ENCODE measurements at places on chromosomes 5 and 9.

DNA sequence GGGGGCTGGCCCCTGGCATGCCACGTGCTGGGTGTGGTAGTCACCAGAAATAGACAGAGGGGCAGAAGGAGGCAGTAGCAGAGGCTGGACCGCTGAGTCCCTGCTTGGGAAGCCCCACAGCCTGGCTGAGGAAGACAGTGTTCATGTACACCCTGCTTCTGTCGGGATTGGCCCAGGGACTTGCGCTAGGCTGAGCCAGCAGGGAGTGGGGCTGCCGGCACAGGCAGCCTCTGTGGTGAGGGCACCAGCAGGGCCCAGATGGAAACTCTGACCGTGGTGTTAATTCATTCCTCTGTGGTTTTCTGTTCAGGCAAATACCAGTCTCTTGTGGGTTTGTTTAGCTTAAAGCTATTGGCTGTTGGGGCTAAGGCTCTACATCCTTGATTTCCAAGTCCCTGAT is 108.6 kb upstream of the RAD23B start:
- H3K27ac ChIP-seq: no peak overlapping the region
- no peaks in the 10 kb centered on the region for H3K4me1 ChIP-seq
- no peak overlapping the region for H3K4me3 ChIP-seq
- no peaks in the 10 kb centered on the region for H3K36me3 ChIP-seq

DNA sequence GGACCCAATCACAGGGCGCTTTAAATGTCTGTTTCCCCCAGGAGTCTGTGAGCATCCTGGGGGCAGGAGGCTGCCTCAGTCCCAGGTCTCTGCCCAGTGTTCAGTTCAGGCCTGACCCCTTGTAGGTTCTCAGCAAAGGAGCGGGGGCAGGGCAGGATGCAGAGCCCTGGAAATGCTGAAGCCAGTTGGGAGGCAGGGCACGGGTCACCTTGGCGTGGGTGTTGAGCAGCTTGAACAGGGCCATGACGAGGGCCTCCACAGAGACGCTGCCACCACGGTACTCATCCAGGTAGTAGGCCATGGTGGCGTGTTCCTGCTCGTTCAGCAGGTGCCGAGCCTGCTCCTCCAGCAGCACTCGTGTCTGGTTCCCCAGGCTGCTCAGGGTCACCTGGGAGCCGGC is 36.3 kb upstream of the AKNA start:
- H3K4me3 ChIP-seq: no peak overlapping the region
- no peak for DNase-seq
- H3K27me3 ChIP-seq: no peaks in the 10 kb centered on the region

DNA sequence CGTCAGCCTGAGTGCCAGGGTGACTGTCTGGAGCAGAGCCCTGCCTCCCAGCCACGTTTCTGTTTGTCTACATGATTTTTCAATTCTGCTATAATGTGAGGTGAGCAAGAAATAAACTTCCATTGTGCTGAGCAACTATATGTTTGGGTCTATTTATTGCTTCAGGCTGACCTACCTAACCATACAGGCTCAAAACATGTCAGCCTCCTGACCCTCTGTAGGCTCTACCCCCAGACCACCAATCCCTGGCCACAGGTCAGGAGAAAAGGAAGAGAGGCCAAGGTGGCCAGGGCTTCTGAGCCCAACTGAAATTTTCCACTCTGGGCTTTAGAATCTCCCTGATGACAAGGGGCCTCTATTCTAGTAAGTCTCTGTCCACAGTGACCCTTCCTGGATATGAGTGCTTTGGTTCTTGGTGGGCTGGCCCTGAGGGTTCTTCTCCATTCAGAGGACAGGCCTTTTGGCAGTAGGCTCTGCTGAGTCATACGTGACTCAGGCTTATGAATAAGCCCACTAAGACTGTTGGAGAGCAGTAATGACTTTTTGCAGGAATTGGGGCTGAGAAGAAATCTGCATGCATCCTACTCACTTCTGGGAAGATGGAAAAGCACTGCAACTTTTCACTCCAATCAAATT is 117.2 kb upstream of the TBCA start:
- H3K36me3 ChIP-seq: no peaks in the 10 kb centered on the region
- H3K27me3 ChIP-seq: no peaks in the 10 kb centered on the region
- H3K4me3 ChIP-seq: no peak overlapping the region
- no peak for DNase-seq
- no peak overlapping the region for H3K27ac ChIP-seq

DNA sequence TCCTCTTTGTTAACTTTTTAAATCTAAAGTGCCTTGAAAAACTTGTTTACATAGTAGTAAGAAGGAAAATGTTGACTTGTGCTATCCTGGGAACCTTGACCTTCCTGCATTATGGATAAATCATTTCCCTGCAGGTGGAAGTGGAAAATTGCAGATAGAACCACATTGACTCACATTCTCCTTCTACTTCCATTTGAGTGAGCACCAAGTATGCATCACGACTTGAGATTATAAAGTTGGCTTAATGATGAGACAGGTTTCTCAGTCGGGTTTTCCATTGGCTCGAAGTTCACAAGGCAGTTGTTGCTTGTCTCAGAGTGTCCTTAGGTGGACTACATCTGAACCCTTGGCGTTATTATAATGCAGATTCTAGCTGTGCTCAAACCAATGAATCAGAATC is 39.9 kb downstream of the DOCK8 start:
- H3K36me3 ChIP-seq: no peaks in the 10 kb centered on the region
- H3K4me1 ChIP-seq: no peaks in the 10 kb centered on the region
- DNase-seq: no peak
- no peak overlapping the region for H3K4me3 ChIP-seq
- no peaks in the 10 kb centered on the region for H3K27me3 ChIP-seq

DNA sequence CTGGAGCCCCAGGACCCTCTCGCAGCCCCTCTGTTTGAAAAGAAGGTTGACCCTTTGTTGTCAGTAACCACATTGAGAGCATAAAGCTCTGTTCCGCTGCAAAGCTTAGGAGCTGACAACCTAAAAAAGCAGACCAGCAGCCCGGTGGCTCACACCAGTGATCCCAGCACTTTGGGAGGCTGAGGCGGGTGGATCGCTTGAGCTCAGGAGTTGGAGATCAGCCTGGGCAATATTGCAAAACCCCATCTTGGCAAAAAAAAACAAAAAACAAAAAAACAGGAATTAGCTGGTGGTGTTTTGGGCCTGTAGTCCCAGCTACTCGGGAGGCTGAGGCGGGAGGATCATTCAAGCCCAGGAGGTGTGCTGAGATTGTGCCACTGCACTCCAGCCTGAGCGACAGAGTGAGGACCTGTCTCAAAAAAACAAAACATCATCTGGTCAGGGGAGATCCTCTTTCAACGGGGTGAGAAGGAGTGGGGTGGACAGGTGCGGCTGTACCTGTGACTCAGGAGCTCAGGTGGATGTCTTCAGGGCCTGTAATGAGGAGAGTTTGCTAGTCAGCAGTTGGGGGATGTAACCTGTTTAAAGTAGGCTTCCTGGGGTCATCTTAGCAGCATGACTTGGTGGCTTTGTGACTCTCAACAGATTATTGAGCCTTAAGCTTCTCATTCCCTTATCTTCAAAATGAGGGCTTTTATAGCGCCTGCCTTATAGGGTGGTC is 694 bp upstream of the REEP2 start:
- DNase-seq: no peak
- peak overlapping the region; percentile 66 for H3K4me3 ChIP-seq
- peaks cover 6% of the 10 kb centered on the region for H3K4me1 ChIP-seq
- H3K36me3 ChIP-seq: peaks cover 10% of the 10 kb centered on the region

- no peak overlapping the region for H3K4me3 ChIP-seq
- H3K27me3 ChIP-seq: no peaks in the 10 kb centered on the region
- no peak overlapping the region for H3K27ac ChIP-seq
- H3K4me1 ChIP-seq: no peaks in the 10 kb centered on the region
- DNase-seq: no peak
Measured at GRCh38 chr5:72145348-72145747, 38.1 kb downstream of the MAP1B start.

GRCh38 chr9:124221676-124222075 is 36.1 kb upstream of the NEK6 start:
- H3K4me3 ChIP-seq: no peak overlapping the region
- no peaks in the 10 kb centered on the region for H3K4me1 ChIP-seq
- no peak overlapping the region for H3K27ac ChIP-seq

- no peaks in the 10 kb centered on the region for H3K27me3 ChIP-seq
- no peak for DNase-seq
- no peak overlapping the region for H3K4me3 ChIP-seq
- H3K27ac ChIP-seq: no peak overlapping the region
Measured at GRCh38 chr9:113454914-113455761, 8.4 kb upstream of the RGS3 start.

DNA sequence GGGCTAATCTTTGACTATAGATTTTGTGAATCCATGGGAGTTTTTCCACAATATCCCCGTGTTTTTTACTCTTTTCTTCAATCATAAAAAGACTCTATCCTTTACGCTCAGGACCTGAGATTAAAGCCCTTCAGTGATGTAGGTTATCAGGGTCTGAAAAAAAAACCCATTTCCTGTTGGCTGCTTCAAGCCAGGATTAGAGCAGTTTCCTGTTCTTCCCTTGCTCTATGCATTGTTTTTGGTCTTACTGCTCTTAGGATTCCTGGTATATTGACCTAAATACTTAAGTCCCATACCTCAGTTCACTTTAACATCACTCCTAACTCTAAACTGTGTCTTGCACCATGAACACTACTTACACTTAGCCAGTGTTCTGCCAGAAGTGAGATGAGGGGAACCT is 319.3 kb upstream of the CHD1 start:
- no peak for DNase-seq
- H3K27me3 ChIP-seq: no peaks in the 10 kb centered on the region
- no peak overlapping the region for H3K27ac ChIP-seq
- H3K4me1 ChIP-seq: no peaks in the 10 kb centered on the region
- no peak overlapping the region for H3K4me3 ChIP-seq

GRCh38 chr9:33175649-33176325 is 8.7 kb upstream of the B4GALT1 start:
- no peaks in the 10 kb centered on the region for H3K4me1 ChIP-seq
- H3K4me3 ChIP-seq: no peak overlapping the region
- DNase-seq: no peak

DNA sequence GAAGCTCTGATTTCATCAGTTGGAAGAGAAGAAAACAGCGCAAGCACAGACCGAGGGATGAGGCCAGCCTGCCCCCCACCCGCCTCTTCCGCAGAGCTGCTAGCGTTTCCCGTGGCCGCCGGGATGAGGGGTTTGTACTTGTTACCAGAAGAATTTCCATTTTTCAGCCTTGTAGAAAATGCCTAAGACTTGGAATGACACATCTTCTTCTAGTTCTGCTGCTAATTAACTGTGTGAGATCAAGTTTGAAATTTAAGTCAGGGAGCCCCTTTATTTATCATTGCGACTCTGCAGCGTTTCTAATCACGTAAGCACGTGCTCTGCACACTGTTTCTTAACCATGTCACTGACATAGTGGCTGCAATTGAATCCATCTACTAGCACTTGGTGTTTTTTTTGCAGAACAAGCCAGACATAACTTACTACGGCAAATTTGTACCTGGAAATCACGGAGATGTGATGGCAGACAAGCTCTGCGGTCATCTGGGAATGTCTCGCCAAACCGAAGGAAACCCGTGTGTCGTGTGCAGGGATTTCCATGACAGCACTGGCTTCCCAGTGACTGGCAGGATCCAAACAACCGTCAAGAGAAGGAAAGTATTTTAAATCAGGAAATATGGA is 41.8 kb upstream of the ROR2 start:
- H3K27me3 ChIP-seq: no peaks in the 10 kb centered on the region
- no peak overlapping the region for H3K4me3 ChIP-seq
- no peaks in the 10 kb centered on the region for H3K4me1 ChIP-seq
- H3K36me3 ChIP-seq: no peaks in the 10 kb centered on the region
- DNase-seq: no peak

DNA sequence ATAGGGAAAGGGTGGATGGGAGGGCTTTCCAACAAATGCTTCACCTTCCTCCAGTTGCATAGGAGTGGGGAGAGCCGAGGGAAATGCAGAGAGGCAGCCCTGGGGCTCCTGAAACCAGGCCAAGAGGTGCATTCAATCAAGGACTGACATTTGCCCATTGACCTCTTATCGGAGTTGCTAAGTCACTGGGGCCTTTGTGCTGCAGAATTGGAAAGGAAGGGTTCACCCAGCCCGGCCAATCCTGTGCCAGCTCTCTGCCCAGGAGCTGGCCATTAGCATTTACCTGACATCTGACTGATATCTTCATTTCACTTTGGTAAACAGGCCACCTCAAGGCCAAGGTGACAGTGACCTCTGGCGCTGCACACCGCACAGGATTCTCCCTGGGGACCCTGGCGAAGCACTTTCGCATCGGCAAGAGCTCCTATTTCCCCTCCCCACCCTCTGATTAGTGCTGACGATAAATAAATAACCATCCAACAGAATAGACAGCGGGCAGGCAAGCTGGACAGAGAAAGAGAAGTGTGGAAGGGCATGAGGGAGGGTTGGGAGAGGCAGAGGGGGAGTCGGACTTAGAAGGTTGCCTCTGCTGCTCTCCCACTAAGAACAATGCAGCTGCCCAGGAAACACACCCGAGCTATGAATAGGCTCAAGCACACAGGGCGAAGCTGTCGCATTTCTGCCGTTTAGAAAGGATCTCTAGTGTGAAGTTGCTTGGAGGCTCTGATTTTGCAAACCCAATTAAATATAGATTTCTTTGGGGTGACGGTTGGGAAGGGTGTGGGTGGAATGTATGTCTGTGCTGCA is 57.0 kb upstream of the BOD1 start:
- H3K4me1 ChIP-seq: peaks cover 5% of the 10 kb centered on the region
- H3K27ac ChIP-seq: no peak overlapping the region
- H3K36me3 ChIP-seq: no peaks in the 10 kb centered on the region
- no peak overlapping the region for H3K4me3 ChIP-seq

GRCh38 chr5:138257583-138257982 is 16.8 kb downstream of the GFRA3 start:
- no peaks in the 10 kb centered on the region for H3K4me1 ChIP-seq
- no peak for DNase-seq
- no peaks in the 10 kb centered on the region for H3K27me3 ChIP-seq
- no peaks in the 10 kb centered on the region for H3K36me3 ChIP-seq
- H3K4me3 ChIP-seq: no peak overlapping the region

GRCh38 chr9:18393340-18394130 is 80.4 kb upstream of the ADAMTSL1 start:
- no peak overlapping the region for H3K4me3 ChIP-seq
- no peaks in the 10 kb centered on the region for H3K36me3 ChIP-seq
- no peak for DNase-seq
- no peaks in the 10 kb centered on the region for H3K27me3 ChIP-seq
- H3K4me1 ChIP-seq: no peaks in the 10 kb centered on the region

GRCh38 chr5:113378959-113379541 is 55.7 kb downstream of the TSSK1B start:
- no peaks in the 10 kb centered on the region for H3K4me1 ChIP-seq
- no peaks in the 10 kb centered on the region for H3K27me3 ChIP-seq
- no peaks in the 10 kb centered on the region for H3K36me3 ChIP-seq
- H3K4me3 ChIP-seq: no peak overlapping the region
- no peak overlapping the region for H3K27ac ChIP-seq
- peak; percentile 61 for DNase-seq

DNA sequence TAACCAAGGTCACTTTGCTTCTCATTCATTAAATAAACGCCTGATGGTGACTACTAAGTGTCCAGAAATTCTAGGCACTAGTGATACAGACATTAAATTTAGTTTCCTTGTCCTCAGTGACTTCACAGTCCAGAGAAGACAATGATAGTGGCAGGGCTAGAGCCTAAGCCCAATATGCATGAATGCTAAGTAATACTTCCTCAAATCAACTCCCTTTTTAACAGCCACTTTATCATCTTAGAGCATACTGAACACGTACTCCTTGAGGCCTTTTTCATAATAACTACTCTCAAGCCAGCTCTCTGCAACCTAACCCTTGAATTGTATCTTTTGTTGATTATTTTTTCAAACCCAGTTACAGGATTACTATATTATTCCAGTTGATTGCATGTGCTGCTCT is 74.1 kb downstream of the STX17 start:
- H3K4me1 ChIP-seq: no peaks in the 10 kb centered on the region
- no peak for DNase-seq
- no peak overlapping the region for H3K27ac ChIP-seq
- no peaks in the 10 kb centered on the region for H3K36me3 ChIP-seq
